ENCODE measurements at places on chromosomes 16 and 17.

DNA sequence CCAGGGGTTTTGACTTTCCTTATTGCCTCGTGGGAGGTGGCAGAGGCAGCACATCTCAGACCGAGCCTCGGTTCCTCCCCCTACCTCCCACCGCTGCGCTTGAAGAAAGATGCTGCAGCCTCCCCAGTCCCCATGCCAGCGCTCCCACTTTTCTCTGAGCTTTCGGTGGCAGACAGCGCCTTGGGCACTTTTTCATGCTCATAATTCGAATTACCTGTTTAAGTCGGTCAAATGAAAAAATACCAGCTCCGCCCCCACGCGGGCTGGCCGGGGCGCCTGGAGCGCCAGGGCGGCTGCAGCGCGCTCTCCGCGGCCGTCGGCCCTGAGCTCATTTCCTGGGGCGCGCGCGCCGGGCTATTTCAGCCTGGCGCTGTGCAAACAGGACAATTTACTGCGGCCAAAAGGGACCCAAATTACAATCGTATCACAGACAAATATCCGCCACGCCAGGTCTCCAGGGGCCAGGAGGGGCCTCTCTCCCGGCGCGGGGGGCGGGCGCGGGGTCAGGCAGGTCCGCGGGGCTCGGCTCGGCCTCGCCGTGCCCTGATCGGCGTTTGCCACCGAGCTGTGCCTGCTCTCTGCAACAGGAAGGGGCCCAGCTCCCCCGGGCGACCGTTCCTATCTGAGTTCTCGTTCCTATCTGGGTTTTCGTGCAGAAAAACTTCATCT is 45.0 kb downstream of the SOST start:
- DNase-seq, result no peak

DNA sequence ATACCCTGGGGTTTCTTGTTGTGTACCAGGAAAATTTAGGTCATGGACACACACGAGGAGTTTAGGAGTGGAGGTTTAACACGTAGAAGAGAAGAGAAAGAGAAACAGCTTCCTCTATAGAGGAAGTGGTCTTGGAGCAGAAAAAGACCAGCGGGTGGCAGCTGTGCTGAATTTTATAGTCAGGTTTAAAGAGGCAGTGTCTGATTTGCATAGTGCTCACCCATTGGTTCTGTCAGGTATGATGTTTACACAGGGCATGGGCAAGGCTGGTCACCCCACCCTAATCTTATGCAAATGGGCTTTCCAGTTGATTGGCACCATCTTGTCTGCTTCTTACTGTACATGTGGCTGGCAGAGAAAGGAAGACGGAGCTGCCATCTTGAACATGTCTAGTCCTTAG is 309.0 kb downstream of the CDH13 start:
- no peak for DNase-seq

- DNase-seq, result no peak
These were observed 482.2 kb upstream of the GOT2 start for GRCh38 chr16:59216291-59216690.

- DNase-seq, result no peak
These were observed 12.2 kb upstream of the PPP1R27 start for GRCh38 chr17:81846743-81847689.

DNA sequence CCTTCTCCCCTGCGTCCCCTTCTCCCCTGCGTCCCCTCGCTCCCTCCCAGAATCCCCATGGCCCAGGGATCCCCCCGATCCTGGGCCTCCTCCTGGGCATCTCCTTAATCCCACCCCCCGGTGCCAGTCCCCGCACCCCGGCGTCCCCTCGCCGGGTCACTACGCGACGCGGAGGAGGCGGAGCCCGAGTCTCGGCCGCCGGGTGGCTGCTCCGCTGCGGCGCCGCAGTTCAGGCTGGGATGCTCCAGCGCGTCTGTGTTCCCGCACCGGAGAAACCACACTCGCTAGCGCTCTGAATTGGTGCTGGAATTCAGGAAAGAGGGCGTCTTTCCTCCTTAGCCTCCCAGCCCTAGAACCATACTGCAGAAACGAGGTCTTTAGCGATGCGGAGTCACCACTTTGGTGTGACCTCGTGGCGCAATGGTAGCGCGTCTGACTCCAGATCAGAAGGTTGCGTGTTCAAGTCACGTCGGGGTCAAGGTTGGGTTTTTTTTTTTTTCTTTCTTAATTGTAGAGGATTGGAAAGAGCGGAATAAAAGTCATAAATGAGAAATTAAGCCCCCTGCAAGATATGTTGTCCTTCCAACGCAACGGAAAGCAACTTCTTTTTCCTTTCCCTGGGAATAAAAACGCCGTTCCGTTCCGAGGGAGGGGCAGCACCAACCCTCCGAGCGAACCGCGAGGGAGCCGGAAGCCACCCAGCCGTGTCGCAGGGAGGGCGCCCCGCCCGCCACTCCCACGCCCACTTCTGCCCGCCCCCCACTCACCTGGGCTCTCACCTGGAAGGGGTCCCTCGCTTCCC is 25.7 kb upstream of the SLC47A1 start:
- DNase-seq, result peak; percentile 95

DNA sequence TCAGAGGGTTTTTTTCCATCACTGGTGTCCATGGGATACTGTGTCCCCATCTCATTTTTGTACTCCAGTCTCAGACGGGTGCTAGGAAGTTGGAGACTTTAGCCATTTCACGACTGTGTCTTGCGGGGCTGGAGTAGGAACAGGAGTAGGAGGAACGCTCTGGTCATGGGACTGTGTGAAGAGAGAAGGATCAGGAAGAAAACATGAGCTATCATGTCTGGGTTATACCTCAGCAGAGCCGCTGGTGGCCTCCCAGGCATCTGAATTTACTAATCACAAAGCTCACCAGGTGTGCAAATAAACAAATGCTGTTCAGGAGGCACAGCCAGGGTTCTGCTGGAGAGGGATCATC is 225.4 kb downstream of the SEC14L1 start:
- peak; percentile 28 for DNase-seq

- no peak for DNase-seq
These were observed 1.3 kb downstream of the TTYH2 start for GRCh38 chr17:74214484-74215341.

DNA sequence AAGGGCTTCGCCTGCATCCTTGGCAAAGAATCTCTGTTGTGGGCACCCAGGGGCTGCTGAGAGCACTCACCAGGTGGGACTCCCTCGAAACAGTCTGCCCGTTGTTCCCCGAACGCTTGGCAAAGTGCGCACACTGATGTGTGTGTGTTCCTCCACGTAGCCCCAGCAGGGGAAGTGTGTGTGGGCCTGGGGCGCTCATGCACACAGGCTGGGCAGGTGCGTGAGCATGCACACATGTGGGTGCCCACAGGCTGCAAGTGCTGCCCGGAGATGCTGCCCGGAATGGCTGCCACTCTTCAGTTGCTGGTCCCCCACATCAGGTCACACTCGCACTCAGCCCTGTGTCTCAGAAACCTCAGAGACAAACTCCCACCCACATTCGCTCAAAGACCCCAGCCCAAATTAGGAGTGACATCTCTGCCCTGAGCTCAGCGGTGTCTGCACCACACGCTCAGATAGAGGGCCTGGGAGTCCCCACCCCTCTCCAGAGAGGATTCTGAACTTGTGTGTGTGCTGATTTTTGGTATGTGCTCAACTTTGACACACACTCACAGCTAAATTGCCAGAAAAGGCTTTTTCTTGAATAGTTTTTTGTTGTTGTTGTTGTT is 119.4 kb downstream of the MGAT5B start:
- DNase-seq, result no peak

GRCh38 chr16:66365651-66366050 is 840 bp upstream of the CDH5 start:
- DNase-seq, result no peak

DNA sequence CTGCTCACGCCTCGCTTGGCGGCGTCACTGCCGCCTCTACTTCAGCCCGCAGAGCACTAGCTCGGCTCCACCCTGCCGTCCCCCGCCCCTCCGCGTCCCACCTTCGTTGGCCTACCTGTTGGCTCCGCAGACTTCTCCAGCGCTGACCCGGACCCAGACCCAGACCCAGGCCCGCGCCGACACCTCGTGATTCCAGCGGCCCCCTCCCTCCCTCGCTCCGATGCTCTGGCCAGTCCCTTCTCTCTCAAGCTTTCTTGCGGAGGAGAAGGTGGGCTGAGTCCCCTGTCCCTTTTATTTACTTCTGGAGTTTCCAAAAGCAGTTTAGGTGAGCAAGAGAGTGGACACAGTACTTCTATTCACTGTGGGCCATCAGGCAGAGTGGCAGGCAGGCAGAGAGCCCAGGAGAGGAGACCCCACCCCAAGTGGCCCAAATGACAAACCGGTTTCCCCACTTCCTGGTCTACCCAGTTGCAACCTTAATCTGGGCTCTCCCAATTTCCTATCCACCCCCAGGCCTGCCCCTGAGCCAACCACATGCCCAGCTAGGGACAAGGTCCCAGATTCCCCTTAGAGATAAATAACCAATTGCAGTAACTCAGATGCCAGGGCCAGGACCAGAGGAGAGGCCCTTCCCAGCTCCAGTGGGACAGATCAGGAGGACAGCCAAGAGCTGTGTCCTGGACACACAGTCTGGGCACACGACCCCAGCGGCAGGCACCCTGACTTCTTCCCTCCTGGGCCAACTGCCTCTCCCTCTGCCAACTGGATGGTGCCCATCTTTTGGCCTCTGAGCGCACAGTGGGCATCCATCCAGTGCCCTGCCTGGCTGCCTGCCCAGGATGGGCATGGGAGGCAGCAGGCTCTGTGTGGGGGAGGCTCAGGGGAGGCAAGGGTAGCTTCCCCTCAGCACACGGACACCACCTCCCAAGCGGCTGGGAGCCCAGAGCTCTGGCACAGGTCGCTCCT is 1.2 kb upstream of the SRCIN1 start:
- no peak for DNase-seq

GRCh38 chr16:72400257-72401083 is 228.5 kb upstream of the PMFBP1 start:
- peak; percentile 35 for DNase-seq

DNA sequence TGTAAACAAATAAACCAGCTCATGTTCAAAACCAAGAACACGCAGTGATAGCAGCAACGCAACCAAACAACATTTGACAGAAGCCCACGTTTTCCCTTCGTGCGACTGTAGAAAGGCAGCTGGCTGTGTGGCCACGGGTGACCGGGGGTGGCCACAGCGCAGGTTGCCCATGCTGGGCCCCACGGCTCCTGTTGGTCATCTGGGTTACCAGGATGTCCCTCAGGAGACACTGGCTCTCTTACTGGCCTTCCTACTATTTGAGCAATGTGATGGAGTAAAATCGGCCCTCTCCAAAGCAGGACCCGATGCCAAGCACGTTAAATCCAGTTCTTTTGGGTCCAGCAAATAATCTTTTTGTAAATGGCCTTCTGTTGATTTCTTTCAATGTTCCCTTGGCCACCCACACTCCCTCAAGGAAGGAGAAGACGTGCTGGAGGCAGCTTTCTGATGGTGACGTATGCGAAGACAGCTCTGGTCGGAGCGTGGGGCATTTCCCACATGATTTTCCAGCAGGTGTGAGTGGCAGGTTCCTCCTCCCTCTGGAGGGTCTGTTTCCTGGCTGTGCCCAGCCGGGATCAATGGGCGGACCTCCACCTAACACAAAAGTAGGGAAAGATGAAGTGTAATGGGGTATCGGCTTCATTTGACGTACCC is 143.1 kb upstream of the CHMP6 start:
- DNase-seq, result no peak

DNA sequence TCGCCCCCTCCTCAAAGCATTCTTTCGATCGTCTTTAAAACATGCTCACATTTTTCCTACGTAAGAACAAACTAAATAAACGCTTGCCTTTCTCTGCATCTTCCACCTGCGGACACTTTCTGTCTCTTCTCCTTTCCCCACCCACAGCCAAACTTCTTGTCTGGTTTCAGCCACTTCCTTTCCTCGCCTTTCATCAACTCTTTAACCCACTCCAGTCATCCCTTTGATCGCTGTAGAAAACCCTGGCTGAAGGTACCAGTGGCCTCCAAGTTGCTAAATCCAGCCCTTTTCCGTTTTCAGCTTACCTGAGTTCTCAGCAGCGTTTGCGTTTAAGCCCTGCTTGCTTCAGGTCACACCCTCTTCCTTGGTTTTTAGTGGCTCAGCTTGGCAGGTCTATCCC is 483 bp downstream of the RPA1 start:
- peak; percentile 49 for DNase-seq

DNA sequence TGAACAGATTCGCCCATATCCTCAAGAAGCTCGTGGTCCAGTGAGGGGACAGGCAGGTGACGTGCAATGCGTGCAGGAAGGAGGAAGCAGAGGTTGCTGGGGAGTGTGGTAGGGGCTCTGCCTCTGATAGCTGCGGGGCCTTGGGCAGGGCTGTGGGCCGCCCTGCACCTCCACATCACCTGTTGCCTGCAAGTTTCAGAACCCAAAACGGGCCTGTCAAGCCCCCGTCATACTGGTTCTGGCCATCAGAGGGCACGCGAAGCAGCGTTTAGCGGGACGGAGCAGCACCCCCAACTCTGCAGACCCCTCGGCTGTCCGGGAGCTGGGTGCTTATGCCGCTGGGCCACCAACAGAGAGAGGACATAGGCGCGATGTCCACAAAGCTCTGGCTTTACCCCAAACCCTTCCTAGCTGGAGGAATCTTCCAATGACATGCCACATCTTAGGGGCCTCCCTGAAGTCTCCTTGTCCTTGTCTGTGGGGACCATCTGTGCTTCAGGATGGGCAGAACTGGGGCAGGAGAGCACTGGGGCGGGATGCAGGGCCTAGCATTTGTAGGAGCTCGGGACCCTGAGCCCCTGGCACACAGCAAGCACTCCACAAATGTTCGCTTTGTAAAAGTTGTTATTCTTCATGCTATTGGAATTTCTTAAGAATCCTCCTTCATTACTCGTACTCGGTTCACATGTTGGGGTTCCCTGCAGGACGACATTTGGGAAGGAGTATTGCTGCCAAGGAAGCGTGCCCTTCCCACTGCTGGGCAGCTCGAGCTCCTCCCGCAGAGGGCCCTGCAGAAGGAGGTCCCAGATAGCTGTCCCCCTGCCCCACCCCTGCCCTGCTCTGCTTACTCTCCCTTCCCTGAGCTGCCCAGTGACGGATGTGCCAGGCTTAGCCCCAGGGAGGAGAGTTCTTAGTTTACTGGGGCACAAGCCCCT is 64.3 kb downstream of the CNGB1 start:
- DNase-seq, result no peak

DNA sequence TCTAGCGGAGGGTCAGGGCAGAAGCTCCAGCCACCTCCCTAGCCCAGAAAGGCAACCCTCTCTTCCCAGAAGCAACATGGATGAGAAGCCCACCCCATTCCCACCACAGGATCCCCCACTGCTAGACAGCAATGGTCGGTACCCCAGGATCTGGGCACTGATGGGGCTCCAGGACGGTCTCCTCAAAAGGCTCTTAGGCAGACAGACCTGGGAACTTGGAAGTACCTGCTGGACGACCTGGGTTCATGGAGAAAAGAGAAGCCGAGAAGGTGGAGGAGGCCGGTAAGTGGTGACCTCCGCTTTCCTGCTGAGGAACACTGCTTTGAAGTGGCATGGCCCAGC is 96.6 kb downstream of the TBC1D16 start:
- no peak for DNase-seq

- DNase-seq, result no peak
These were observed 10.1 kb downstream of the LITAF start for GRCh38 chr16:11576427-11577289.
